NCI-H2029 (cell line): ENCODE measurements at places on chromosomes 6 and 20.

- no peak for DNase-seq
Observed at GRCh38 chr6:113049190-113049589, 702.1 kb downstream of the RFPL4B start.

GRCh38 chr6:39543095-39543494, 182.1 kb downstream of the KIF6 start:
- DNase-seq: no peak

DNA sequence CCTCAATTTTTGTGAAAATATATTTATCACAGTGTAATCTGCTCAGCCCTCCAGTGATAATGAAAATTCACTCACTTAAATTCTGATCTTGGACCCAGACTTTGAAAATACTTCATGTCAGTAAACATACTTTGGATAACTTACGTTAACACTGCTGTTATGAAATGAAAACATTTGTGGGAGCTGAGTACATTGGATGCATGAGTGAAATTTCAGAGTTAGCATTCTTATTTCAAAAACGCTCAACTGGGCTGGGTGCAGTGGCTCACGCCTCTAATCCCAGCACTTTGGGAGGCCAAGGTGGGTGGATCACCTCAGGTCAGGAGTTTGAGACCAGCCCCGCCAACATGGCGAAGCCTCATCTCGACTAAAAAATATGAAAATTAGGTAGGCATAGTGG, 196.4 kb downstream of the UTRN start:
- no peak for DNase-seq

GRCh38 chr6:7264041-7264440, 49.0 kb downstream of the SSR1 start:
- no peak for DNase-seq

DNA sequence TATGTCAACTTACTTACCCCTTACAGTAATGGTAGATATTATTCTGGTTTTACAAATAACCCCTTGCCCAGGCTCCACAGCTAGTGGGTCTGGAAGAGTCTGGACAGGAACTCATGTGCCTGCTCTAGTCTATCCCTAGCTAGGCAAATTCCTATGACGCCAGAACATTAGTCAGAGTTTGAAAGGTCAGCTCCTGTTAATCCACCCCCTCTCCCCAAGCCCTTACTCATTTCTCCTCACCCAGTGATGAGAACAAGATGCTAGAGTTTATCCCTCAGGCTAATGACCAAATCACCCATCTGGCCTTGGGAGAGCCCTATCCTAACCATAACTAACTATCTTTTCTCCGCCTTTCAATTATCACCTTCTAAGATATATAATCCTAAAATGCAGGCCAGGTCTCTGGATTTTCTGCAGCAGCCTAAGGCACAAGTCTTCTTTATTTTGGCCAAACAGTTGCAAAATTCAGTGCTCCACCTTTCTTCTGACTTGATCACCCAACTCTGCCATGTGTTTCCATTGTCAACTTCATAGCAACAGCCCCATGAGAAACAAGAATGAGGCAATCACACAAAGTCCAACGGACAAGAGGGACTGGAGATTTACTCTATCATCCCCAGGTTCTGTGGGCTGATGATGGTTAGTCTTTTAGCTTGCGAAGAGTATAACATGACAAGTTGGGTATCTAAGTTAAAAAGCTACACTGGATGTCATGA, 113.3 kb downstream of the TASP1 start:
- DNase-seq: no peak

DNA sequence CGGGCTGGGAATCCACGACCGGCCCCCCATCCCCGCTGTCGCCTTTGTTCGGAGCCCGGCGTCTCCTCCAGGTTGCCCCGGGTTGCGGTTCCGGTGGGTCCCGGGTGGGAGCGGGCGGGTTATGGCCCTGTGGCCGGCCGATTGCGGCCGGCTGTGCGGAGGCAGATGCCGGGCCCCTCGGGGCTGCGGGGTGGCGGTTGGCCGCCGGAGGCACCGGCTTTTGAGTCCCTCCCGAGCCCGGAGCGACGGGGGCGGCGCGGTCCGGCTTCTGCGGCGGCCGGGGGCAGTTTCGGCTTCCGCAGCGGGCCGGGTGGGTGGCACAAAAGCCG, 431 bp downstream of the LOC128125822 start:
- no peak for DNase-seq

DNA sequence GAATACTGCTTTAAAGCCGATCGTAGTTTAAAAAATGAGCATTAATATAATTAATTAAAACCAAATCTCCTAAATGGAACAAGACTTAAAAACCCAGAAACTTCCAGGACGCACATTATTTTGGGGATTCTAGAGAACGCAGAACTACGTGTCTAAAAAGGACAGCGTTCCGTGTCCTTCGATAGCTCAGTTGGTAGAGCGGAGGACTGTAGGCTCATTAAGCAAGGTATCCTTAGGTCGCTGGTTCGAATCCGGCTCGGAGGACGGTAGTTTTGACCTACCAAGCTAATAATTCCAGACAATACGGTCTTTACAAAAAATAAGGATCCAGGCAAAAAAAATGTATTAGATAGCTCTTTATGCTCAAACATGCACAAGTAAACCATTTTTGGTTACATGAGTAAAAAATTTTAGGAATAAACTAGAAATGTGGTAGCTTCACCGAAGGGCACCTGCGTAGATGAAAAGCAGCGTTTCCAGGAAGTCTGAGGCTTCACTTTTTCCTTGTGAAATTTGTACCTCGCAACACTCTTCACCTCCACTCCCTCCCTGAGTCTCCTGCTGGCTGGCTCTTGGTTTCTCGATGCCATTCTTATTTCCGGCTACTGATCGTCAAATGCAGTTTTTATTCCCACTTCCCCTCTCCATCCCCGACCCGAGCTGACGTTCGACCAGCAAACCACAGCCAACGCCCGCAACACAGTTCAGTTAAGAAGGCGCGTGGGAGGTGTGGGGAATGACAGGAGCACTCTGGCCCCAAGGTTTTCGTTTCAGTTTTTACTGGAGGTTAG, 19.6 kb upstream of the ABT1 start:
- DNase-seq: no peak

GRCh38 chr20:38715646-38716045, 8.6 kb upstream of the SLC32A1 start:
- DNase-seq: no peak

GRCh38 chr20:4401601-4402000, 320.1 kb upstream of the PRND start:
- no peak for DNase-seq

DNA sequence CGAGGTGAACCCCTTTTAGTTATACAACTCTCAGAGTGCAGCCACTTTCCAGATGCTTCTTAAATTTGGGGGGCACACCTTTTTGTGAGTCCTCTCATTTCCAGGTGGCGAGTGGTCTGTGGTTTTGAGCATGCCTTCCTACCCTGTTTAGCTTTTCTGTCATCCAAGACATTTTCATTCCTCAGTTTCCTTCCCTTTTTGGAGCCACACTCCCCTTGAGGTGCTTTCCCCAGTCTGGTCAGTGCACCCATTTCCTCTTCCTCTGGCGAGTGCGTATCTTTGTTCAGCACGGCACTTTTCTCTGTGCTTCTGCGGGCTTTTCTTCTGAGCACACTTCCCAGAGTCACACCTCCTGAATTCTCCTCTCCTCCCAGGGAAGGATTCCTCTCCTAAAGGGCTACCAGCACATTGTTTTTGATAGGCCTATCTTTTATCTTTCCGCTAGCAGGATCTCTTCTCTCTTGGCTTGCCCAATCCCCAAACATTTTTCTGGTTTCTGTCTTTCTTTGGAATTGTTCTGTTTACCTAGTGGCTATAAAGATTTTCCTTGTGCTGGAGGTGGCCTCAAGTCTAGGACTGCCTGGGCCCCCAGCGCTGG, 1.4 kb downstream of the PHF20 start:
- DNase-seq: no peak

DNA sequence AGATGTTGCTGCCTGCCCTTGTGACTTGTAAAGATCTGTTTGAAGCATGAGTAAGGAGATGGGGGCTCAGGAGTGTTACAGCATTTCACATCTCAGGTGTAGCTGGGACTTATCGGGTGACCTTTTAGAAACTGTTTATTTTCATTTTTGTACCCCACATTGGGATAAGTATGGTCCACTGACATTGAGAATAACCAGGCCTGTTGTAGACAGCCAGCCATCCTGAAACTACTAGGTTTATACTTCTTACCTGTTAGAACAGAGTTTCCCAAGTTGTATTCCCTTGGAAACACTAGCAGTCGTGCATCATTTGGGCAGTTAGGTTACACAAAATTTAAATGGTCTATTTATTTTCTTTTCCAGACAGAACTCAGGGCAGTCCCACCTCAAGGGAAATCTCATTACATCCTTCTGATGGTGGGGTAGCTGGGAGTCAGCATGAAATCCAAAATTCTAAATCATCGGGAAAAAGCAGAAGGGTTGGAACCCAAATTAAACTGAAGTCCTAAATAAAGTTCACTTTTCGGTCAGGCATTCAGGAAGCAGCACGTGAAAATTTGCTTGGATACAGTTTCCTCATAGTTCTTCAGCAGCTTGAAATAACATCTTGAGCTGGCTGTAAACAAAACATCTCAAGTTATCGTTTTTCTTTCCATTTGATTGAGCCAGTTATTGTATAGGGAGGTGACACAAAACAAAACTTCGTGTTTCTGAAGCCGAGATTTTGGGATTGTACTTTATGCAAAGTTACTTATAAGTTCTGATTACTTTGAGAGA, 30.5 kb downstream of the FOXO3 start:
- DNase-seq: no peak

DNA sequence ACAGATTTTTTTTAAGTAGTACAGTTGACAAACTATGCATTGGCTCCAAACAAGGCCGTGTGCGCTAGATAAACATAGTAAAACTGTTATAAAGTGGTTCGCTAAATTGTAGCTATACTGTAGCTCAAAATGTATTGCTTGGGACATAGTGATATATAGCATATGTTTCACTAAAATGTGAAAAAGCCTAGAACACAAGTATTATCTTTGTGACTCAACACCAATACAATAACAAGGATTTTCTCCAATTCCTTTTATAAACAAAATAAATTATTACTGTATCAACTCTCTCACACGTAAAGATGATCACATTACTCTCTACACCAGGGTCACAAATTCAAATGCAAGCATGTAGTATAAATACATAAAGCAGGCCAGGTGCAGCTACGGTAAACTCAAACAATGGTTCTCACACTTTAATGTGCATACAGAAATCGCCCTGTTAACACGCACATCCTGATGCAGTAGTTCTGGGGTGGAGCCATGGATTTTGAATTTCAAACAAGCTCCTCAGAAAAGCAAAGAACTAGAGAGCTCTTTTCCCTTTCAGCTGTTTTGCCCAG, 214.6 kb downstream of the GMDS start:
- peak; percentile 57 for DNase-seq

DNA sequence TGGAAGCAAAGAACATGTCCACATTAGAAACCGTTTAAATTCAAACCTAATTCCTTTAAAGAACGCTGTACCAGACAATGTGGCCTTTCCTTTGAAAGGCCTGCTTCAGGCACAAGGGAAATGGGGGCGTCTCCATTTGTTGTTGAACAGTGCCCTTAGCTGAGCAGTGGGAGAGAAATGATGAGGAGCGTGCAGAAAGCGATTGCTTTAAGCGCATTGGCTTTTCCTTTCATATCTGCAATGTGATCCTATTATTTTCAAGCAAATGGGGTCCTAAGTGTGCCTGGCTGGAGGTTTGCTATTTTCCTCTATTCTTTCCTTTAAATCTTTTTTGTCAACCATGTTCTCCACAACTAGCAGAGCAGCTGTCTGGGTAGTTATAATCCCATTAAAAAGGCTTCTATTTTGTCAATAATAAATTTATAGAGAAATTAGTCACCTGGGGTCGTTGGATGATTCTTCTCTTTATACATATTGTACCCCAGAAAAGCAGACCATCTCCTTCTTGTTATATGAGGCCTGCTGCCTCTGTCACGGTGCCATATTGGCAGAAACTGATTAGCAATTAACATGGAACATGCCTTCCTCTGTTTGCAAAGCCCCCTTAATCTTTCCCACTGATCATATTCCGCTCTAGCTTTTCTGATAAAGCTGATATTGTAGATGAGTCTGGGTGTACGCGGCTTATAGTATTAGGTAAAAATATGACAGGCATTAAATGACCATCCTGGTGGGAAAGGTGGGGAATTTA, 151.1 kb upstream of the JAG1 start:
- DNase-seq: no peak

- DNase-seq: no peak
Observed at GRCh38 chr6:73508776-73509175, 12.1 kb downstream of the EEF1A1 start.

DNA sequence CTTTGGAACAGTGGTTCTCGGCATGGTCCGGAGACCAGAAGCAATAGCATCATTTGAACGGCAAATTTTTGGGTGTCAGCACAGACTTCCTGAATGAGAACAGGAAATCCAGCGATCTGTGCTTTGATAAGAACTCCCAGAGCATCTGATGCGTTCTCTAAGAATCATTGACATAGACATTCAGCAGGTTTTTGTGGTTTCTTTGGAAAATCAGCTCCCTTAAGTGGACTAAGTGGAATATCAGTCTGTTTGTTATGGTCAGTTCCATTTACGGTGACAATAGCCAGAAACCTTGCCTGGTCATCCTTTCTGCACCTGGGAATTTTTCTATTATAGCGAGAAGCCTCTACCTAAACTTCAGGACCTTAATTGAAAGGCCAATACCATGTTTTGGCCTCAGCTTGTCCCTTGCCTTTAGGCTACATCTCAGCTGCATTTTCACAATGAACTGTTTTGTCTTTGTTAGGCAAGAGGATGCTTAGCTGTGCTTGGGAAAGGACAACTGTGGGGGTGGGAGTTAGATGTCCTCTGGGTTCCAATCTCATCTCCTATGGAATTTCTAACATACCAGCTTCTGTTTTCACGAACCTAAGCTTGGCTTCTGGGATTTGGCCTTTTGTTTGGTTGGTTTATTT, 299.7 kb downstream of the CDKAL1 start:
- no peak for DNase-seq

DNA sequence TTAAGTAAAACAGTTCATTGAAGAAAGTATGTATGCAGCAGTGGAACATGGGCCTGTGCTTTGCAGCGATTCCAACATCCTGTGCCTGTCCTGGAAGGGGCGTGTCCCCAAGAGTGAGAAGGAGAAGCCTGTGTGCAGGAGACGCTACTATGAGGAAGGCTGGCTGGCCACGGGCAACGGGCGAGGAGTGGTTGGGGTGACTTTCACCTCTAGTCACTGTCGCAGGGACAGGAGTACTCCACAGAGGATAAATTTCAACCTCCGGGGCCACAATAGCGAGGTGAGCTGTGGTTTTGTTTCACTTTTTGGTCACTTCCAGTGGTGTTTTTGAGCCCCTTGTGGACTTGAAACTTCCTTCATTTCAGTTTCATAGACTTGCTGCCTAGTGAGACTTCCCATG, 1.7 kb downstream of the TULP4 start:
- no peak for DNase-seq

GRCh38 chr20:63736893-63737694, 630 bp downstream of the LIME1 start:
- DNase-seq: no peak
